ENCODE measurements at places on chromosomes 13 and 19.

DNA sequence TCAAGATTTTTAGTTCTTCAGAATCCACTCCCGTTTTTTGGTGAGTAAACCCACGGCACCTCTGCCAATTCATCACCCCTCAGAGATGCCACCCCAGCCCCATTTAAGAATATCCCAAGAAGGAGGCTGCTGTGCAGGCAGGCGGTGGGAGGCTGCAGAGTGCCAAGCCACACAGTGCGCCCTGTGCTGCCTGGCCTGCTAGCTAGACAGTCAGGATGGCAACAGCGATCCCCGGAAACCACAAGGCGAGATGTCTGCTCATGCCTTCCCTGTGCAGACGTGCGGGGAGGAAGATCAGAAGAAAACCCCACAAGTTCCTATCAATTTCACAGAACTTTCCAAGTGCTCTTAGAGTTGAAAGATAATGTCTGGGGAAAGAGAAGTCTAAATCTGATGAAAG is 64.8 kb upstream of the GPR183 start:
- peak; percentile 75 for DNase-seq

DNA sequence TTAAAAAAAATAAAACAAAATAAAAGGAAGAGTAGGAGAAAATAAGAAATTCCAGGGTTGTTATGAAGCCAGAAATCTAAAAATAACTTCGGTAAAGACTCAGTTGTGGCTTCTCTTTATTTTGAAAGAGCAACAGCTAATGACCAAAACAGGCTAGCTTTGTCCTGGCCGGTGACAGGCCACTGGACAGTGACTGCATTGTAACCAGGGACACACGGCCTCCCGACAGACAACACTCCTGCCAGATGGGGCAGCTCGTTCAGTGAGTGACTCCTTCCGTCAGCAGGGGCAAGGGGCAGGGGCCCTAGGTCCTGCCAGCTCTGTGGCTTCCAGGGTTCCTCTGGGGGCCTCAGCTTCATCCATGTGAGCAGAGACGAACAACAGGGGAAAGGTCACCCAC is 173.4 kb downstream of the KATNAL1 start:
- DNase-seq: no peak

GRCh38 chr13:60347174-60347573 is 49.8 kb upstream of the TDRD3 start:
- DNase-seq: no peak

DNA sequence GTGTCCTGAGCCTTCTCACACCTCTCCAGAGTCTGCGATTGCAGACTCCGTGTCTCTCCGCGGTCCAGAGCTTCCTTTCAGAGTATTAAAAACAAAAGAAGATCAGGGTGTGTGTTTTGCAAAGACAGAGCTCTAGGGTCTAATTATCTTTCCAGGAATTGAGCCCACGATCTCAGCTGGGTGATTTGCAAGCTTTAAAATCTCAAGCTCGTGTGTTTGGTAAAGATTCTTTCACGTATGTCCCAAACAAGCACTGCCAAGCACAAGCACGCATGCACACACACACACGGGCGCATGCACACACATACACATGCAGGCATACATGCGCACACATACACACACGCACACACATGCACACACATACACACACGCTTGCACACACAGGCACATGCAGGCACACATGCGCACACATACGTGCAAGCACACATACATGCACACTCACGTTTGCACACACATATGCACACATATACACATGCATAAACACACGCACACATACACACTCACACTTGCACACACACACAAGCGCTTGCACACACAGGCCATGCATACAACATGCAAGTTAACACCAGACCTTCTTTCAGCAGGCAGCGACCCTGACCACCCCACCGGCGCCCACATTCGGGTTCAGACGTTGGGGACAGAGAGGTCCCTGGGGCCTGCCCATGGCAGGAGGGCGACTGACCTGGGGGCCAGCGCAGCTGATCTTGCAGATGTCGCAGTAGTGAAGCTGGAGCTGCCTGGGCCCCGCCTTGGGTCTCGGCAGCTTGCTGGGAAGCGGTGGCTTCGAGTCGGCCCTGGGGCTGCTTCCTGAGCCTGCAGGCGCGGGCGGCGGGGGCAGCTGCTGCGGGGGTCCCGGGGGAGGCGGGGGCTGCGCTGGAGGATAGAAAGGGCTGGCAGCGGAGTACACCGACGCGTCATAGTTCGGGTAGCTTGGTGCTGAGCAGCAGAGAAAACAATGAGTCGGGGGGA is 37.9 kb downstream of the ZFR2 start:
- no peak for DNase-seq

DNA sequence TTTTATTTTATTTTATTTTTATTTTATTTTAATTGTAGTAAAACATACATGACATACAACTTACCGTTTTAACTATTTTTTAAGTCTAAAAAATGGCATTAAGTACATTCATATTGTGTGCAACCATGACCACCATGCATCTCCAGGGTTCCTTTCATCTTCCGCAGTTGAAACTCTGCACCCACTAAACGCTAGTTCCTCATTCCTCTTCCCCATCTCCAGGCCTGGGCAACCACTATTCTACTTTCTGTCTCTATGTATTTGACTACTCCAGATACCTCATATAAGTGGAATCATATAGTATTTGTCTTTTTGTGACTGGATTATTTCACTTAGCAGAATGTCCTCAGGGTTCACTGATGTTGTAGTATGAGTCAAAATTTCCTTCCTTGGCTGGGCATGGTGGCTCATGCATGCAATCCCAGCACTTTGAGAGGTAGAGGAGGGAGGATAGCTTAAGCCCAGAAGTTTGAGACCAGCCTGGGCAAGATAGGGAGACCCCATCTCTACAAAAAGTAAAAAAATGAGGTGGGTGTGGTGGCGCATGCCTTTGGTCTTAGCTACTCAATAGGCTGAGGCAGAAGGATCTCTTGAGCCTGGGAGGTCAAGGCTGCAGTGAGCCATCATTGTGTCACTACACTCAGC is 55.7 kb upstream of the ZNF507 start:
- DNase-seq: no peak

GRCh38 chr13:97194479-97194878 is 27.7 kb upstream of the MBNL2 start:
- DNase-seq: no peak

DNA sequence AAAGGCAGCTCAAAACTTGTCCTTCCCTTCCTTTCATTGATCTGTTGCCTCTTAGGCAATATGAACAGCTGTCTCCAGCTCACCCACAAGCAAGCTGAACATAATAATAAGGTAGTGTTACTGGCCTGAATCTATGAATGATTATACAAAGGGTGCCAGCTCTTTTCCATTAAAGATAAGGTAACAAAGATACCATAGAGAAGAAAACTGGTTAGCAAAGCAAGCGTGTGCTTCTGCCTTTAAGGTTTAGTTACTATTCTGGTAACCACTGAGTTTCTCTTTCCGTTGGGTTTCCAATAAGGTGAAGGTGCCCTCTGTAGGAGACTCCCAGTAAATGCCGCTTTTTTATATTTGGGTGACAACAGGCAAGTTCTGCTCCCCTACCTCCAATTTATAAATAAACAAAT is 12.1 kb upstream of the DACH1 start:
- DNase-seq: peak; percentile 4

DNA sequence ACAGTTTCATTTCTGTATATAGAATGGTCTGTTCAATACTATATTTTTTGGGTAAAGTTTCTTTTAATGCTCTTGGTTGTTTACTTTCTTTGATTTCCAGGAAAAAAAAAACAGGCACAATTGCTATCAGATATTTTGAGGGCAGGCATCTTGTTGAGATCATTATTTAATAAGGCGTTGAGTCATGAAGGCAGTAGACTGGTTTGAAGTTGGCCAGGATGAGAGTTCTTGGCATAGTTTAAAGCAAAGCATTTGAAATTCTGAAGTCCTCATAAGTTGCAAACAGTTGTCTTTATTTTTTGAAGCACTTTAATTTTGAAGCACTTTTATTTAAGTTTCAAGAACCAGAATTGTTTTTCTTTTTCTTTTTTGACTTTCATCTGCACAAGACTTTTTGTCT is 2.6 kb upstream of the ZNF175 start:
- no peak for DNase-seq
